ENCODE measurements at places on chromosomes 11 and 22.

DNA sequence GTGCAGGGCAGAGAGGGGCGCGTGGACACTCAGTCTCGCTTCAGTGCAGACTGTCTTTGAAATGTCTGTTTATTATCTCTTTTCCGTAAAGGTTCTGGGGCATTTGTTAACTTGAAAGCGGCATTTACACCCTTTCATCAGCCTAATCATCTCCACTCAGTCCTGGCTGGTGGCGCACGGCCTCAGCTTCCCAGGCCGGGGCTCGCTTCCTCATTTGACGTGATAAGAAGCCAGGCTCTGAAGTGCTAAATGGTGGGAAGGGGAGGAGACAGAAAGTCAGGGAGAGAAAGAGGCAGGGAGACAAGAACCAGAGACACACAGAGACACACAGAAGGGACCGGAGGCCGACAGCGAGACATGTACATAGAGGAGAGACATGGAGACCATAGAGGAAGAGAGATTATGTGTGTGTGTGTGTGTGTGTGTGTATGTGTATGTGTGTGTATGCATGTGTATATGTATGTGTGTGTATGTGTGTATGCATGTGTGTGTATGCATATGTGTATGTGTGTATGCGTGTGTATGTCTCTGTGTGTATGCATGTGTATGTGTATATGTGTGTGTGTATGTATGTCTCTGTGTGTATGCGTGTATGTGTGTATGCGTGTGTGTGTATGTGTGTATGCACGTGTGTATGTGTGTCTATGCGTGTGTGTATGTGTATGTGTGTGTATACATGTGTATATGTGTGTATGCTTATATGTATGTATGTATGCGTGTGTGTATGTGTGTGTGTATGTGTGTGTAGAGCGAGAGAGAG is 101.5 kb downstream of the ST3GAL4 start:
- DNase-seq = no peak

DNA sequence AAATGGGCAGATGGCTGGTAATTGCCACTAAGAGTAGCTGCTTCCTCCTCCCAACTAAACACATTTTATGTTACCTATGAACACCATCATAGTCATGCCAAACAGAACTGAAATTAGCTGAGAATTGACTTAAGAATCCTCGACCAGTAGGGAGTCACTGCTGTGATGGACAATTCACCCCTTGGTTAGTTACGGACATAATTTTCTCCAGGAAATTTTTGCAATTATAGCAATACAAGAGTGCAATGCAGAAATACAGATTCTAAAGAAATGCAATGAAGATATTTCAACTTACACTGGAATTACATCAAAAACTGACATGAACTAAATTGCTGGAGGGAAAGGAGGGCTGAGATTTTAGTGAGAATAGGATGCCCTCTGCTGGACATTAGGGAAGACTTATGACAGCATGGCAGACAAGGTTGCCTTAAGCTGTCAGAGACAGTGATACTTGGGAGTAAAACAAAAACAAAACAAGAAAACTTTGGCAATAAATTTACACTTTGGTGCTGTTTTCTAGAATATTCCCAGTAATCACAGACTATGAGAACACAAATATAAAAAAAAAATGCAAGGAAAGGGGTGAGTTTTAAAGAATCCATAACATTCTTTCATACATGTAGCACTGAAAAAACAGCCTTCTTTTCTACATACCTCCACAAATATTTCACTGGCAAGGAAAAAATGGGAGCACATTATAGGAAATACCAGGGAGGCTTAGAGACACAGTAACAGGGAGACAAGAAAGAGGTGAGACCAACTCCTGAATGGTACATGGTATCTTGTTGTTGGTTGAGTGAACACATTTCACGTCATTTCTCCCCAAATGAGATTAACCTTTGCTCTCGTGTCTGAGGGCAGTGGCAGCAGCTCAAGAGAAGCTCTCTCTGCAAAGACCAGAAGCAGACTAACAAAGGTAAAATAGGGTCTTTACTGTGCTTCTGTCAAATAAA is 11.2 kb upstream of the PPP2R1B start:
- peak; percentile 76 for DNase-seq

- DNase-seq = no peak
These were observed 6.1 kb downstream of the MPEG1 start for GRCh38 chr11:59206635-59207034.

- no peak for DNase-seq
These were observed 92.7 kb downstream of the FDX1 start for GRCh38 chr11:110522471-110522870.

DNA sequence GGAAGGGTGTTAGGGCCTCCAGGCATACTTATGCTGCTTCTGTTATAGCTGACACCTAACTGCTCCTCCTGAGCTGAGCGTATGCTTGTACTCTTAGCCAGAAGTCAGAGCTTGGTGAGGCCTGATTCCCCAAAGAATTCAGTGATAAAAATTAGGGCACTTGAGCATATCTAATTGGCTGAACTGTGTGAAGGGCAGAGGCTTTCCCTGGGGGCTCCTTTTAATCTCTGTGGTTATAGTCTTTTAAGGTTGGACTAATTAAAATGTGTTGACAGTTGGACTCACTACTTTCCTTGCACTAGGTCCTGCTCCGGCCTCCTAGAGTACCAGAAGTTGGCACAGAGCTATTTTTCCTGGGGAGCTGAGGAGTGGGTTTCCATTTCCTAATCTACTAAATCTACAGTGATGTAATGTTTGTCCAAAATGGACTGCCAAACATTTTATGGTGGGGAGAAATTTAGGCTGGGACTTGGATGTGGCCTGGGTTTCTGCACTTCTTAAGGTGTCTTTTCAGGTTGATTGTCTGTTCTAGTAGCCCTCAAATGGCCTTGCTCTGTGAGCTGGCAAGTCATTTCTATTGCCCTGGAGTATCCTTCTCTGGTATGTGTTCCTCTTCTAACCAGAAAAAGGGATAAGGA is 18.4 kb downstream of the STIM1 start:
- no peak for DNase-seq

- DNase-seq = no peak
These were observed 201.2 kb upstream of the E2F8 start for GRCh38 chr11:19441752-19442553.

DNA sequence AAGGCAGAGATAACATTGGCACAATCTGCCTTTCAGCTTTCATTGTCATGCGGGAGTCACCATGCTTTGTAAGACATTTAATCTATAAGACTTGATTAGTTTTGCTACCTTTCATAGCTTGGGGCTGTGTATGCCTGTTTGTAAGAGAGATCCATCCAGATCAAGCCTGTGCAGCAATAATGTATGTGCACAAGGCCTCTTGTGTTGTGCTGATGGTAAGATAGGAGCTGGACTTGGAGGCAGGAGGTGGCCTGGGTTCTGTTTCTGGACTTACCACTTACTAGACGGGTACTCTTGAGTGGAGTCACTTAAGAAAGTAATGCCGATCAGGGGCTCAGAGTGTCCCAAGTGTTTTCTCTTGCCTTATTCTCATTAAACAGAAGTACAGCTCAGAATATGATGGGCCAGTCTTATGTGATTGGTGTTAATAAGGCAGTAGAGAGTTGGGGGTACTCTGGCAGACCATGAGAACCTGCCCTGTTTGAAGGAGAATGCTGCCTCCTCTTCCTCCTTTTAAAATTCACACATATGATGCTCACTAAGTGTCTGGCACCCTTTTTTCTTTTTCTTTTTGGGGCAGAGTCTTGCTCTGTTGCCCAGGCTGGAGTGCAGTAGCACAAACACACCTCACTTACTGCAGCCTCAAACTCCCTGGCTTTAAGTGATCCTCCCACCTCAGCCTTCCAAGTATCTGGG is 30.9 kb downstream of the PTPRJ start:
- DNase-seq = no peak

DNA sequence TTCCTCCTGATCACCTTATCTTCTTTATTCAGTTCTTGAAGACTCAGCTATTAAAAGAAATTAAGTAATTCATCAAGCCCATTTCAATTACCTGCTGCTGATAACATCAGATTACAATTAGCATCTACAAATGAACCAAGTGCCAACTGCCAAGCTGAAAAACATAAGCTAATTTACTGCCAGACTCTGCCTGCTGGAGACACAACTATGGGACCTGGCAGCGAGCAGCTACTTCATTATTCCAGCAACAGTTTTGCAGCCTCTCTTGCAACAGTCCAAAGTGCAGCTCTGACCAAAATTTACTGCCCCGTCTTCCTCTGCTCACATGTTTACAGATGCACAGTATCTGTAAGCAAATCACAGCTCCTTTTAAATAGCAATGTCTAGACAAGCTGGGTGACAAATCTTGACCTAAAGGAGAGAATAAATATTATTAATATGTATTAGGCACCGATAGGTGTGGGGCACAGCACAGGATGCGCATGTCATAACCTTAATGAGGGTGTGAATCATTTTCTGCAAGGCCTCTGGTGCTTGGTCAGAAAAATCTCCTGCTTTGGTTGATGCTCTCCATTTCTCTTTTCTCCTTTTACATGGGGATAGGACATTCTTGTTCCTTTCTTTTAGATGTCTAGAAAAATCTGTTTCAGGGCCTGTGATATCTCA is 232.2 kb upstream of the PITPNB start:
- no peak for DNase-seq

- DNase-seq = no peak
These were observed 11.1 kb downstream of the MICAL2 start for GRCh38 chr11:12121517-12121916.

DNA sequence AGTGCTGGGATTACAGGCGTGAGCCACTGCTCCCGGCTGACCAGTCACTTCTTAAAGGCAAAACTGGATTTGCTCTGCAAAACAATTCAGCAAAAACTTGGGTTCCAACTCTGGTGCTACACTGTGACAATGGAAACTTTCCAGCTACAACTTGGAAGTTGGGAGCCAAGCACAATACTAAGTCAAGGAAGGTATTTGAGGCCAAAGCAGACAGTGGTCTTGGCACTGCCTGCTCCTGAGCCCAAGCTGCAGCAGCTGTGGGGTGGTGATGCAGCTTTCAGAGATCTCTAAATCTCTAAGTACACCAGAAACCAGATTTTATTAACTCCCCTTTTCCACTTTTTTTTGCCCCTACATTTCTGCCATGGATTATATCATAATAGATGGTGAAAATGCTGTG is 17.5 kb downstream of the ADM start:
- no peak for DNase-seq

- no peak for DNase-seq
These were observed 10.3 kb upstream of the SPON1 start for GRCh38 chr11:13952221-13952620.

DNA sequence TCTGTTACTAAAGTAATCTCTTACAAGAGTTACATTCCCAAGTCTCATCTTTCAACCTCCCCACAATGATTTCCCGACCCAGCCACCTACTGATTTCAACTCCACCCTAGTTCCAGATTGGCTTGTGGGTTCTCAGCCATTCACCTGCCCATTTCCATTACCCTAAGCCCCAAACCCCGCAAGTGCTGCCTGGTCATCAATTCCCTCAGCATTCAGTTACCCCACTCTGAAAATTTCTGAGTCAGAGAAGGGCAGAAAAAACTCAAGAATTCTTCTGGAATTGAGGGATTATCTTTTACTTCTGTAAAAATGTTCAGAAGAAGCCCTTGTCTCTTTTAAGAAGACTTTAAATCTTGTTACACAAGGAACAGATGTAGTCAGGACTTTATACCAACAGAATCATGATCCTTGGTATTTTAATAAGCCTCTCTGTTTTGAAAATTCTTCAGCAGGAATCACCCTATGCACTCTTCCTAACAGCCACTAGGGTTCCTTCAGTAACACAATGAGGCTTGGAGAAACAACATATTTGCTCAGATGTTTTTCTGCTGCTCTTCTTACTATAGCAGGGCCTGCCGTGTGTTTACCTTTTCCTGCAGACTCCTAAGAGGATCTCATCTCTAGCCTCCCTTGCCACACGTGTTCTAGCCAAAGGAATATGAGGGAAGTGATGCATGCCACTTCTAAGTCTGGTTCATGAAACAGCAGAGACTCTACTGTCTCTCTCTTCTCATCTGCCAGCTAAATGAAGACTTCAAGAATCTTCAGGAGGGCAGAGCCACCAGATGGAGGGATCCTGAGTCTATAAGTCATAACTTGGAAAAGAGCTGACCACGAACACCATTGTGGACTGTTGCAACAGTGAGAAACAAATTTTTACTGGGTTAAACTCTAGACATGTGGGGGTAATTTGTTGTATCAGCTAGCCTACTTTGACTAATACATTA is 29.3 kb upstream of the PAMR1 start:
- no peak for DNase-seq

GRCh38 chr11:73872749-73873357 is 3.8 kb downstream of the COA4 start:
- DNase-seq = no peak

DNA sequence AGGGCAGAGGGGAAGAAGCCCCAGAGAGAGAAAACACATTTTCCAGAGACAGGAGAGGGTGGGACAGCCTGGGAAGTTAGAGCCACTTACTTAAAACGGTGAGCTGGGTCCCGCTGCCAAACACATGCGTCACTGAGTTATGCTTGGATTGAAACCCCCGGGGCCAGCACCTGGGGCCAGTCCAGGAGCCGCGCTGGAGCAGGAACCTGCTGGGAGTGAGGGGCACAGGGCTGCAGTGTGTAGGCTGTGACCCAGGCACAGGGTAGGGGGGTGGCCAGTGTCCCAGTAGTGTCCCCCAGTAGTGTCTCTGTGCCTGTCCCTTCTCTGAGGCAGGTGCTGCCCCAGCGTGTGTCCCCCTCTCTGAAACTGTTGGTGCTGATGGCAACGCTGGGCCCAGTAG is 5.2 kb downstream of the IGLL1 start:
- DNase-seq = no peak

- DNase-seq = no peak
These were observed 19.9 kb downstream of the IGHMBP2 start for GRCh38 chr11:68923614-68924013.

DNA sequence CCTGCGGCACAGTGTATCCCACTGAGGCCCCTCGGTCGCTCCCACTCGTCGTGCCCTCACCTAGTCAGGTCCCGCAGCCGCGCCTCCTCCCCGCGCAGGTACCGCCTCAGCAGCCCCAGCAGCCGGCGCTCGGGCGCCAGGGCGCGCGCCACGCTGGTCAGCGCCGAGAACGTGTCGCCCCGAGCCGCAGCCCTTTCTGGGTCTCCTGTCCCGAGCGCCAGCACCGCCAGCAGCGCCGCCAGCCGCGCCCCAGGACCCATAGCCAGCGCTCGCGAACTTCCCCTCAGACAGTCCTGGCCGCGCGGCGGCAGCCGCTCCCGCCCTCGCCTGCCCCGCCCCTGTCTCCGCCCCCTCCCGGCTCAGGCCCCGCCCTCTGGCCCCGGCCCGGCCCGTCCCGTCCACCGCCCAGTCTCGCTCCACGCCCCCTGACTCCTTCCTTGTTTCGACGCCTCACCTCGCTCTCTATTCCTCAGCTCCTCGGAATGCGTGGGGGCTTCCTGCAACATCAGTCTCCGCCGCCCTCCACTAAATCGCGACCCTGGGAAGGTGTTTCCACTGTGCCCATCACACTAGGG is at the start of gene P4HA3:
Gene P4HA3 (minus strand): TSS at position 289 of the 575 bp plus-strand sequence. CDS start 29 bp downstream, at position 260.
- no peak for DNase-seq

GRCh38 chr22:20240900-20241299 is 27.2 kb downstream of the RTN4R start:
- DNase-seq = no peak

GRCh38 chr11:72475381-72475780 is 41.0 kb upstream of the CLPB start:
- no peak for DNase-seq

All from skin of body (tissue), 3 donors.